ENCODE measurements at places on chromosomes 2 and 18. TPM values are rescaled to one million over a fixed set of nuclear protein-coding genes. Genes with fewer than 3 reads are reported as not detected.

- peak; percentile 82 for DNase-seq
Observed at GRCh38 chr2:7697052-7697451, 779.8 kb downstream of the RNF144A start.

DNA sequence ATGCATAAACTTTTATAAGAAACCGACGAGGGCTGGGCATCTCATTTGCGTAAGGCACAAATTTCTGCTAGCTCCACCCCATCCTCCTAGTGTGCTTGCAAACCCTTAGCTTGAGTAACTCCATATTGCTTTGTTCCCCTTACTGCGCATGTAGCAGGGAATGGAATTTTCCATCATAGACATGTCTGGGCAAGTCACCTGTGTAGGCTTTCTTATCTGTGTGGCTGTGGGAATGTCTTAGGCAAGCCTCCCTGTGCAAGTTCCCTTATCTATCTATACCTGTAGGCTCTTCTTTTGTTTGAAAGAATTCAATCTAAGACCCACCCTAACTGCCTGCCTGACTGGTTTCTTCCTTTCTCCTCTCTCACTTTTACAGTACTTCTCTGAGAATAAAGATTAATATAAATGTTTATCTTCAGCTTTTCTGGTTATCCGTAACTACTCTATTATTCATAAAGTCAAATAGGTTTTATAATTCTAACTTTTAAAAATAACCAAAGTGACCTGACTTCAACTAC is 217.6 kb upstream of the FIGN start:
- no peak for DNase-seq

- DNase-seq, result no peak
Observed at GRCh38 chr2:146128216-146128615, 1608.3 kb upstream of the ZEB2 start.

DNA sequence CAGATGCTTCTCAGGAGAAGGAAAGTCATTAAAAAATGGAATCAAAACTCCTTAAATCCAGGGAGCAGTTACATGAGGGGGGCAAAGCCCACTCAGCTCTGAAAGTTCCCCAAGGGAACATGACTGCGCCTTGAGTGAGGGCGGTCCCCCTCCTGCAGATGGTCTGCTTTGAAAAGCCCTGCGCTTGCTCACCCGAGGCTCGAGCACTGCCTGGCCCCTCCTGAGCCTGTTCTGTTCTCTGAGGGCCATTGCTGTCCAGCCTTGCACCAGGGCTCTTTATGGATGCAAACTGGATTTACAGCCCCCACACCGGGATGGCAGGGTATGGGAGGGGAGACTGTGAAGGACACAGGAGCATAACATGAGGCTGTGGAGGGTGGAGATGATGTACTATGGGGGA is 37.8 kb upstream of the DNMT3A start:
- DNase-seq, result peak; percentile 17

- DNase-seq, result no peak
Observed at GRCh38 chr18:25019086-25019860, 332.7 kb downstream of the ZNF521 start.

GRCh38 chr2:170845343-170845742 is 28.7 kb downstream of the GAD1 start:
- DNase-seq, result peak; percentile 86

- DNase-seq, result no peak
Observed at GRCh38 chr2:124333784-124334183, 308.7 kb downstream of the CNTNAP5 start.

- no peak for DNase-seq
Observed at GRCh38 chr2:82795446-82795845, 1663.6 kb downstream of the SUCLG1 start.

- no peak for DNase-seq
Observed at GRCh38 chr2:178008636-178009289, 63.8 kb downstream of the PDE11A start.

- peak; percentile 91 for DNase-seq
Observed at GRCh38 chr2:120594856-120595685, 140.6 kb upstream of the GLI2 start.

GRCh38 chr2:61793389-61793836 is 60.4 kb downstream of the FAM161A start:
- peak; percentile 96 for DNase-seq

- DNase-seq, result no peak
Observed at GRCh38 chr2:193539188-193539587, 1344.5 kb upstream of the TMEFF2 start.

- no peak for DNase-seq
Observed at GRCh38 chr18:23816740-23817139, 127.5 kb downstream of the LAMA3 start.

DNA sequence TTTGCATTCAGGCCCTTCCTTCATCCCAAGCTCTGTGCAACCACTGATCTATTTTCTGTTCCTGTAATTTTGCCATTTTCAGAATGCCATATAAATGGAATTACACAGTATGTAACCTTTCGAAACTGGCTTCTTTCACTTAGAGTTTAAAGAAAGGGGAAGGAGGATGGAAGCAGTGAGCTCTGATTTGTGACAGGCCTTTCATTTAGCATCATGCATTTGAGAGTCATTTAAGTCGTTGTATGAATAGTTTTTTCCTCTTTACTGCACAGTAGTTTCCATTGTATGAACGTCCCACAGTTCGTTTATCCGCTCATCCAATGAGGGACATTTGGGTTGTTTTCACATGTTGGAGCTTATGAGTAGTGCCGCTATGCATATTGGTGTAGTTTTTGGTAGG is 67.0 kb downstream of the LBH start:
- no peak for DNase-seq

DNA sequence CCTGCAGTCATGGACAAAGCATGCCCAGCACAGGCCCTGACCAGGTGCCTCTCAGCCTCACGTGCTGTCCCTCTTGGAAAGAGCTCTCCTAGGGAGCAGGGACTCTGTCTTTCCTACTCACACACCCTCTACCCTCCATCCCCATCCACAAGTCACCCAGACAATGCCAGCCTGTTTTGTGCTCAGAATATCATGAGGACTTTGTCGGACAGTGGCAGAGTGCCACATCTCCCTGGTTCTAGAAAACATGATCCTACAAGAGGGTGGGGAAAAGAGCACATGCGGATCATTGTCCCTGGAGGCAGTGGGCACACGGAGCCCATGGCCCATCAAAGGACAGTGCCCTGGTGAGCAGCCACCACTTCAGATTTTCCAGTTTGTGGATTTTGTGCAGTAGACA is 3.7 kb upstream of the MAL start:
- no peak for DNase-seq

GRCh38 chr2:54942373-54942772 is 107.9 kb downstream of the RTN4 start:
- DNase-seq, result no peak

DNA sequence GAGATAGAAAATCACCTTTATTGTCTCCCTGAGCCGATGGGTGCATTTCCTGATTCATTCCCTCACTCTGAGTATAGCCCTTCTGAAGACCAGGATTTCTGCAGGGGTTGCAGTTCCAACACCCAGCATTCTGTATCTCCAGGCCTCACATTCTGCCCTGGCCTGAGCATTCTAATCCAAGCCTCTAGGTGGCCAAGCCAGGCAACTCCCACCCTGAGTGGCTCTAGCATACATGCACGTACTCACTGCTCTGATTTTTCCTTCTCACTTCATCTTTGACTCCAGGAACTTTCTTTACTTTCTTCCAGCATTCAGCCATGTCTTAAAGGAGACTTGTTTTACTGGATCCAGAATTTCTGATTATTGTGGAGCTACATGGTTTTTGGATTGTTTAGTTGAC is 100.7 kb upstream of the STK39 start:
- DNase-seq, result peak; percentile 89

DNA sequence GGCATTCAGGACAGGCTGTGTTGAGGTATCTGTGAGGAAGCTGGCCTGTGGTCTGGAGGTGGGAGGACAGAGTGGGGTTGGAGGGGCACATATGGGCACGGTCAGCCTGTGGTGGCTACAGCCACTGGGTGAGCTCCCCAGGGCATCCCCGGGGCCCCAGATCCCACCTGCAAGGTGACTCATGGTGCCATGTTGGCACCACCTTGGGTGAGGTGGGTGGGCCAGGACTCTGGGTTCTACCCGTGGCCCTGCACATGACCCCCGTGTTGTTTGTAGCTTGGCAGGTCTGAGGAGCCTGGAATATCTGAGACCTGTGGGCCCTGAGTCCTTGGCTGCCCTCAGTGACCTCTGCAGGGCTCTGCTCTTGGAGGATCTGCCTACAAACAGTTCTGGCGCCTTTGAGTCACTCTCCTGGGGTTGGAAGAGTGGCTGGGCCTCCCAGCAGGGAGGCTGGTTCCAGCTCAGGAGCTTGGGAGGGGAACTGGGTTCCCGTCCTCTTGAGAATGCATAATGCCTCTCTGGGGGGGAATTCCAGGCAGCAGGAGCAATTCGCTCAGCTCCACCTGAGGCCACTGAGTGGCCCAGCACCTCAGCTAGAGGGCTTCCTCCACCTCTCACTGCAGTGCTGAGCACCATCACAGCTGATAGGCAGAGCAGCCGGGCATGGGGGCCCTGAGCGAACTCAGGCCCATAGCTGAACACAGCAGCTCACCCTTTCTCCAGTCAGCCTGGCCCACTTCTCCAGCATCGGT is 105.1 kb downstream of the DYSF start:
- peak; percentile 83 for DNase-seq

UGT1A6 gene
- total RNA-seq, result not detected

NEU2 gene
- total RNA-seq, result not detected

KIAA2012 gene
- total RNA-seq, result 0.62 TPM

GCG gene
- total RNA-seq, result not detected

EHBP1 gene
- 50.1 TPM for total RNA-seq

KCNG2 gene
- total RNA-seq, result not detected

MC2R gene
- total RNA-seq, result not detected

RIT2 gene
- 0.36 TPM for total RNA-seq

Data from endodermal cell (in vitro differentiated cells).